Stimulated activated CD4-positive, alpha-beta T cell treated with anti-CD3 and anti-CD28 coated beads, Interleukin-4, amount 100 ng/mL, for 1 hour (primary cell): ENCODE measurements at places on chromosomes 11 and 22.

DNA sequence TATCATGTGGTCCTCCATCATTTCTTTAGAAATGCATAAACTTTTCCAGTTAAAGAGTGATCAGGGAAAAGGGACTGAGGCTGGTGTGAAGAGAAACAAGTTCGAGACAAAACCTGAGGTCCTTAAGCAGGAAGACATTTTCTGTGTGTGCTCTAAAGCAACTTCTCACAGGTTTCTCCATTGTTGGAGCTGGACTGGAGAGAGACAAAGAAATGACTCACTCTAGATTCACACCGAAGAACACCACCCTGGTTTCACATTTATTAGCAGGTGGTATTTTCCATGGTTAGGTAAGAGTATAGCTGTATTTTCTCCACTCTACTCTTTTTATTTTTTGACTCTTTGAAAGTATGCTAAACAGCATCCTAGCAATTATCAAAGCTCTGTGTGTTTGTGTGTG, 736.4 kb downstream of the KCNA4 start:
- no peak for DNase-seq

GRCh38 chr11:25758145-25758661, 573.7 kb upstream of the ANO3 start:
- DNase-seq, result no peak

DNA sequence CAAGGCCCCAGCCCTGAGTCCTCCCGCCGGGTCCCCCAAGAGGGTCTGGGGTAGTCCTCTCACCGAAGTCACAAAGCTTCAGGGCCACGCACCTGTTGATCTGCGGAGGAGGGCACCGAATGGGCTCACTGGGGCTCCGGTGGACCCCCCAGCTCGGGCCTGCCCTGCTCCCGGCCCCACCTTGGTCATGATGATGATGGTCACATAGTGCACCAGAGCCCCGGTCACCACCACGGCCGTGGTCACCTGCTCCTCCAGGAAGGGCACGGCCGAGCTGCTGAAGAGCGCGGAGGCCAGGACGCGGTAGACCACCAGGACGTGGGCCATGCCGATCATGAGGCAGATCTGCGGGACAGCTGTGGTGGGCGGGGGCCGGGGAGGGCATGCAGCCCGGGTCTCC, 13.5 kb upstream of the SIGIRR start:
- no peak for DNase-seq

DNA sequence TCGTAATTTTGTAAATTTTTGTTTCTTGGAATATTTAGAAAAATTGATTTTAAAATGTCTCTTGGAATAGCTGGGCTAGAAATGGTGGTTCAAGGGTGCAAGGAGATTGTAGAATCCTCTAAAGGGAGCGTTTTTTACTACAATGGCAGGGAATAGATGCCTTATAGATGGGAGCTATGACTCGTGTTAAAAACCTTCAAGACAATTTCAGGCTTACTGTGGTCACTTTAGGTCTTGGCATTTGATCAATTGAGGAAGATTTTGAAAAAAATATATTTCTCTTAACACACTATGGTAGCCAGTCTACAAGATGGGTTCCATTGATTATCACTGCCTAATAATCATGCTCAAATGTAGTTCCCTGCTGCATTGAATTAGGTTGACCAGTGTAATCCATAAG, 25.0 kb downstream of the METTL15 start:
- no peak for DNase-seq

GRCh38 chr11:117851852-117852251, 24.6 kb downstream of the FXYD6 start:
- DNase-seq, result no peak

DNA sequence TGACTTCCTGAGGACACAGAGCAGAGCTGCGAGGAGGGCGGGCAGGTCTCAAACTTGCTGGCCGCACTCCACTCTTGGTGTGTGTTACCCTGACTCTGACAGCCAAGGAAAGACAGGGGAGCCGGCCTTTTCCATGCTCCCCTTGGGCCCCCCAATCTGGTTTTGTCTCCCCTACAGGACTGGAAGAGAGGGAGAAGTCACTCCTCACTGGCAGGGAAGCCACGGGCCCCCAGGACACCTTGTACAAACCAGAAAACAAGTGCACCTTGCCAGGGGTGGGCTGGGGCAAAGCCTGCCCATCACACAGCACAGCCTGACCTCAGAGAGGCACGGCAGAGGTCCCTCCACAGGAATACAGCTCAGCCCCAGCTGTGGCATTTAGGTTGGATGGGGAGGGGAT, 20.2 kb downstream of the CBX7 start:
- DNase-seq, result no peak

- no peak for DNase-seq
Measured at GRCh38 chr11:62145261-62145871, 21.6 kb downstream of the INCENP start.

DNA sequence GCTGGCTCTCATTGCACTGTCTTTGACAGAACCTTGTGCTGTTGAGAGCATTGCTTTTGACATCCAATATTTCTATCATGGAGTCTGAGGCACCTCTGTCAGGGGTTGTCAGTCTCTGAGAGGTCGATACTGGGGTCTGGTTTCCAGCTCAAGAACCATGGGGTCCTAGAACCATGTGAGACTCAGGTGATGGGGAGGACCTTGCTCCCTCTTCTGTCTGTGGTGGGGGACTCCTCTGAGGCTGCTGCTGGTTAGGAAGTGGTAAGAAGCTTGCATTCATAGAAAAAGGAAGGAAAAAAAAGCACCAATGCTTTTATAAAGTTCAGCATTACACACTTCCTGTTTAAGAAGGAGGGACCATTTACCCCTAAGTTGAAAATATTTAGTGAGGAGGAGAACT, 91.8 kb upstream of the CD44 start:
- no peak for DNase-seq

GRCh38 chr11:120908461-120909181, 115.3 kb upstream of the TBCEL start:
- DNase-seq, result no peak

GRCh38 chr11:69896250-69896649, 77.0 kb upstream of the FGF3 start:
- no peak for DNase-seq

DNA sequence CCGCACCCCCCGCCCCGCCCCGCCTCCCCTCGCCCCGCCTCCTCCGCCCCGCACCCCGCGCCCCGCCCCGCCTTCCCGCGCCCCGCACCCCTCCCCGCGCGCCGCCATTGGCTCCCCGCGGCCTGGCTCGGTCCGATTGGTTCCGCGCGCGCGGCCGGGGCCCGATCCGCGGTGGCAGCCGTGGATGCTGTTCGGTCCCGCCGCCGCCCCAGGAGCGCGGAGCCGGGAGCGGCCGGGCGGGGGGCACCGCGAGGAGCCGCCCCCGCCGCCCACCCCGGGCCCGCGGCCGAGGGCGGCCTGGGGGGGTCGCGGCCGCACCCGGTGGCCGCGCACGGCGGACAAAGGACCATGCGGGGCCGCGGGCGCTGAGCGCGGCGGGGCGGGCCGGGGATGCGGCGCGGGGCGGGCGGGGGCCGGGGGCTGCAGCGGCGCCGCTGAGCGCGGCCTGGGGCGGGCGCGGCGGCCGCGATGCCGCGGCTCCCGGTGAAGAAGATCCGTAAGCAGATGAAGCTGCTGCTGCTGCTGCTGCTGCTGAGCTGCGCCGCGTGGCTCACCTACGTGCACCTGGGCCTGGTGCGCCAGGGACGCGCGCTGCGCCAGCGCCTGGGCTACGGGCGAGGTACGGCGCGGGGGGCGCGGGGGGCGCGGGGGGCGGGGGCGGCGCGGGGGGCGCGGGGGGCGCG, at the start of gene B4GALNT4:
B4GALNT4 (plus strand) TSS at position 164 of the 683 bp plus-strand sequence; CDS start at position 469, 305 bp downstream.
- DNase-seq, result peak; percentile 46

DNA sequence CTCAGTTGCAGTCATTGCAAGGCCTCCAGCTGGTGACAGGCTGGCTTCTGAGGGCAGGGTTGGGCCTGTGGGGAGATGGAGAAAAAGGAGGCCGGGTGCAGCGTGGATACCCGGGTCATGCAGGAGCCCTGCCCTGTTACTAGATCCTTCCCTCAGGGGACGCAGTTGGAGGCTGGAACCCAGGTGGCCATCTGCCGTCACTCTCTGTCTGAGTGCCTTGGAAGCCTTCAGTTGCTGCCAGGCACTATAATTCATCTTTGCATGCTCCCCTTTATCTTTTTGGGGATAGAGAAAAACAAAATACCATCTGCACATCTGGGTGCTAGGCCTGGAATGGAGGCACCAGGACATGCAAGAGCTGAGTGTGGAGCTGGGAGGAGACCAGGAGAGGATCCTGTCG, 82.7 kb downstream of the TP53I11 start:
- no peak for DNase-seq

- no peak for DNase-seq
Measured at GRCh38 chr11:61332281-61332796, 566 bp downstream of the DDB1 start.

GRCh38 chr22:45842291-45842991, 134.5 kb downstream of the WNT7B start:
- no peak for DNase-seq

- DNase-seq, result no peak
Measured at GRCh38 chr11:115290893-115291292, 213.3 kb downstream of the CADM1 start.

DNA sequence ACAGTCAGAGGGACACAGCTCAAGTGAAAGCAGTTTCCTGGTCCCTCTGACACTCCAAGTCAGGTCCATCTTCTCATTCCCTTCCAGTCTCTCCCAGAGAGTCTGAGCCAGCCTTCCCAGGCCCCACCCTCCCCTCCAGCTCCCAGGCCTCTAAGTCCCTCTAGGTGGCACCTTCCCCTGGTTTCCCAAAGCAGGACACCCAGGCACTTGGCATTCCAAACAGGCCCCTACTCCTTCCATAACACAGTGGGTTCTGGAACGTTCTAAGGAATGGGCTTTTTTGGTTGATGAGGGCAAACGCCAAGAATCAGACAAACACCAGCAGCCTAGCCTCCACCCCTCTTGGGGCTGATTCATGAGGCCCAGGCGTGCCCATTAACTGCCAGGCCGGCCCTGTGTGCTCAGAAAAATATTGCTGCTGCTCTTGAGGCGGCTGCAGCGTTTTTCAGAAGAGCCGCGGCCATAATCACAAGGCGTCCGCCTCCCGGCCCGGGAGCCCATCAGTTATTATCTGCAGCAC, 418.7 kb downstream of the SOX6 start:
- DNase-seq, result no peak

DNA sequence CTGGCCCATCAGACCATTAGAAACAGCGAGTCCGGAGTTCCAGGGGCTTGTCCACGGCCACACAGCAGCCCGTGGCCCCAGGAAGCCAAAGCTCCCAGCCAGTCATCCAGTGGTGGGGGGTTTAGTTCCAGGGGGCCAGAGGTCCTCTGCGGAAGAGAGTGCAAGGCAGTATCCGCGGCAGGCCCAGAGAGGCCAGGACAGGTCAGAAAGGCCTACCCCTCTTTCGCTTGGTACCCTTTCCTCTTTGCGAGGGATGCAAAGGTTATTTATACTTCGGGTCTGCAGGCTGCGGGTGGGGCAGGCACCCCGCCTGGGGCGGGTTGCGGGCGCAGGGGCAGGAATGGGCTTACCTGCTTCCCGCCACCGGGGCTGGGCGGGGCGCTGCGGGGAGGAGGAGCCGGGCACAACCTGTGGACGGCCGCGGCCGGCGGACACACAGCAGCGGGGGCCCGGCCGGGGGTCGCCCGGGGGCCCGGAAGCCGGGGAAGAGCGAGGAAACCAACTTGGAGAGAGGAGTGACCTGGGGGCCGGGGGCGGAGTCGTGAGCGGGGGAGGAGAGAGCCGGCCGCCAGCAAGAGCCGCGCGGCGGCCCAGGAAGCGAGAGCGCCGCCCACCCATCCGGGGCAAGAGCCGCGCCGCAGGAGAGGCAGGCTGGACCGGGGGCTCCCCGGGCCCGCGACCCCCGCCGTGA, at the start of gene SH3BP1:
SH3BP1 (plus strand) TSS at position 600 of the 691 bp plus-strand sequence. CDS start 119 bp downstream, outside the sequence.
- DNase-seq, result peak; percentile 63

DNA sequence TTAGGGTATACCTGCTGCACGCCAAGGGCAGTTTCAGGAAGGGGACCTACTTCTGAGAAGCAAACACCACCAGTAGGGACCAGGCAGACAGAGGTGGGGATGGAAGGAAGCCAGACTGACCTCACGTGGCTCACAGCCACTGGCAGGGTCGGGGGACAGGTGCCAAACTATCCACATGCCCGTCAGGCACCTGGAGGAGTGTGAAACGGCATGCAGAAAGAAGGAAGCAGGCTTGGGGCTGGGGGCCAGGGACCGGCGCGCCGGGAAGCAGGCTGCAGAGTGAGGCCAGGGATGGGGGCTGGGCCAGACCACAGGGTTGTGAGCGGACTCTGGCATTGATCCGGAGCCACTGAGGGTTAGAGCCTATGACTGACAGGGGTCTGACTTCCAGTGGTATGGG, 47.5 kb downstream of the CDKN1C start:
- DNase-seq, result no peak

DNA sequence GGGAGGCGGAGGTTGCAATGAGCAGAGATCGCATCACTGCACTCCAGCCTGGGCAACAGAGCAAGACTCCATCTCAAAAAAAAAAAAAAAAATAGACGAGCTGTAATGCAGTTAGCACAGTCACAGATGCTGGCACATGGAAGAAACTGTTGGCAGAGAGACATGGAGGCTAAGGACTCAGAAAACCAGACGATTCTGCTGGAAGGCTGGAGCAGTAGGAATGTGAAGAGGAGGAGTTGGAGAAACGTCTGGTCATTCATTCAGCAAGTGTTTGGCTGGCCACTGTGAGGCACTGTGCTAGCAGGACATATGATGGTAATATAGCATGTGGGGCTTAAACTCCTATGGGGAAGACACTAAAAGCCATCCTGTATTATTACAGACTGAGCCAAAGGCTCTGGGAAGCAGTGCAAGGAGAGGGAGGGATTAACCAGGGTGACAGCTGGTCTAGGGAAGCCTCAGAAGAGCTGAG, 5.0 kb downstream of the UQCR10 start:
- no peak for DNase-seq

DNA sequence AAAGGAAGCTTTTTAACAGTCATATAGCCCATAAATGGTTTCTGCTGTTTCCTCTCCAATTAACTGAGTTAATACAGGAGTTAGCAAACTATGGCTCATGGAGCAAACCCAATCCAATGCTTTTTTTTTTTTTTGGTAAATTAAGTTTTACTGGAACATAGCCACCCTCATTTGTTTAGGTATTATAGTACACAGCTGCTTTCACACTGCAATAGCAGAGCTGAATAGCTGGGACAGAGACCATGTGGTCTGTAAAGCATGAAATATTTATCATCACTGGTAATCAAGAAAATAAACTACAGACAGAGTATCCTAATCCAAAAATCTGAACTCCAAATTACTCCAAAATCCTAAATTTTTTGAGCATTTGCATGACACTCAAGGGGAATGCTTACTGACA, 53.7 kb downstream of the RDX start:
- DNase-seq, result no peak

GRCh38 chr22:27405672-27406388, 395.7 kb downstream of the MN1 start:
- DNase-seq, result peak; percentile 5
